ENCODE measurements at places on chromosomes 5 and 9.

DNA sequence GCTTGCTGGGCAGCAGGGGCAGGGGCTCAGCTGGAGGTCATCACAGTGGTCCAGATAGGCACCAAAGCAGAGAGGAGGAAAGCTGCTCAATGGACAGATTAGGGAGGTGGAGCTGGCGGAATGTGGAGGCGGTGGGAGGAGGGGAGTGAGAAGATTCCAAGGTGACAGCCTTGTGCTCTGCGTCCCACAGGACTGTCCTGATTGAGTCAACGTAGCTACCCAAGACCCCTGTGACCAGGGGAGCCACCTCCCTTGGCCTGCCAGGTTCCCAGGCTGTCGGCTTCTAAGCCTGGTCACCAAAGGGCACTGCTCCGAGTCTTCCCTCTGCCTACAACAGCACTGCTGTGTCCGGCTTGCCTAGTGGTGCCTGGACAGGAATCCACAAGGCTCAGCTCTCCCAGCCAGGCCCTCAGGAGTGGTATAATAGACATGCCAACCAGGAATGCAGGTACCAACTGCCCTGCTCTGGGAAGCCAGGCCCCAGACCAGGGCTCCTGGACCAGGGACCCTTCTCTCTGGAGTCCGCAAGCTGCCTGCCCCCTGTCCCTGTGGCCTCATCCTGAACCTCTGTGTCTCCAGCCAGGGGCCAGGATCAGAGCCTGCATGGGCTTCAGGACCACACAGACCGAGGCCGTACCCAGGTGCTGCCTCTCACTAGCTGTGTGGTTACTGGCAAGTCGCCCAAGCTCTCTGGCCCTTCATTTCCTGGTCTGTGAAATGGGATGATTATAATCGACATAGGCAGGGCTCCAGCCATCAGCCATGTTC lies 67.9 kb downstream of the STK10 start:
- no peak for DNase-seq

DNA sequence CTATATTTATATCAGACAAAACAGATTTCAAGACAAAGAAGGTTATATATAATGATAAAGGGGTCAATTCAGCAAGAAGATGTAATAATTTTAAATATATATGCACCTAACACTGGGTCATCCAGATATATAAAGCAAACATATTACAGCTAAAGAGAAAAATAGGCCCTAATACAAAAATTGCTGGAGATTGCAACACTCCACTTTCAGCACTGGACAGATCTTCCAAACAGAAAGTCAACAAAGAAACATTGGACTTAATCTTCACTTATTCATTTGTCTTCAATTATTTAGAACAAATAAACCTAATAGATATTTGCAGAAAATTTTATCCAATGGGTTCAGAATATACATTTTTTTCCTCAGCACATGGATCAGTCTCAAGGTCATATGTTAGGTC lies 45.8 kb downstream of the MEIKIN start:
- DNase-seq: no peak

DNA sequence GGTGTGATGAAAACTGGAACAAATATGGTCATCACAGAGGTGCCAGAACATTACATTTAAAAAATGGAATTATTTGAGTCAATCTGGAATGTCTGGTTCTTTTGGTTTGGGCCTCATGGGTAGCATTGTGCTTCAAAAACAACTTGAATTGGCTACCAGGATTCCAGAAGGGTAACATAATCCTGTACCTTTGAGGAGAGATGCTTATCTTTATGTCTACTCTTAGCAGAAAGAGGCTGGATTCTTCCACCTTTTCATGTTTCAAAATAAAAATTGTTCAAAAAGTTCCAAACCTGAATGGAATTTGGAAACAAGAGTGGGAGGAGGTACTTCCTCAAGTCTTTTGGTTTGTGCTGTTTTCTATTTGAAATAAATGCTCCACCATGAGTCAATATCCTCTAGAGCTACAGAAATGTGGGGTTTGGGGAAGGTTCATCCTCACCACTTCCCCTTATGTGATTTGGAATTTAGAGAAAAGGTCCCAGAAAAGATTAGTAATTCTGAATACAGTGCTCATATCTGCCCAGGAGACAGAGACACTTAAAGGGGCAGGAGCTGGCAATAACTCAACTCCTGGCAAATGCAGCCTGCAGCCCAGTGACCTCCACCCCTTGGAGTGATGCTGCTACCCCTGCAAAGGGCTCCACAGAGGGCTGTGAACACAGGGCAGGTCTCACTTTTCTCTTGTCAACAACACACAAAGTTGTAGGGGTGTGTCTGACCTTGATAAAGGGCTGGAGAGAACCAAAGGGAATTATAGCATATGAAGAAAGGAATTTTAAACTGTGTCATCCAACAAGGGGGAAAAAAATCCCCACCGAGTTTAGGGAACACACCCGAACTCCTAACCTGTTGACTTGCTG lies 272.8 kb downstream of the CWC27 start:
- no peak for DNase-seq

DNA sequence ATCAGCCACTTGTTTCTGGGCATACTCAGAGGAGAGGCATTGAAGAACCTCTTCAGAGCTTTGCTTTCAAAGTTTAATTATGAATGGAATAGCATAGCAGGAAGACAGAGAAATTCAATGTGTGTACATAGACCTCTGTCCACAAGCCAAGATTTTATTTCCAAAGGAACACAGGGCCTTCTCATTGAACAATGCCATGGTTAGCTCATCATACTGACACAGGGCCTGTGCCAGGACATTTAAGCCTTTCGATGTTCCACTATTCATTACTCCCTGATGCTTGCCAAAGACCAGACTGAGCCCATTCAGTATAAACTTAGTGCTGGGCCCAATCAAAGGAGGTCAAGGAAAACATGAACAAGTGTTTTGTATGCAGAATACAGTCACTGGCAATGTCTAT lies 280.8 kb downstream of the FBXL17 start:
- DNase-seq: no peak

DNA sequence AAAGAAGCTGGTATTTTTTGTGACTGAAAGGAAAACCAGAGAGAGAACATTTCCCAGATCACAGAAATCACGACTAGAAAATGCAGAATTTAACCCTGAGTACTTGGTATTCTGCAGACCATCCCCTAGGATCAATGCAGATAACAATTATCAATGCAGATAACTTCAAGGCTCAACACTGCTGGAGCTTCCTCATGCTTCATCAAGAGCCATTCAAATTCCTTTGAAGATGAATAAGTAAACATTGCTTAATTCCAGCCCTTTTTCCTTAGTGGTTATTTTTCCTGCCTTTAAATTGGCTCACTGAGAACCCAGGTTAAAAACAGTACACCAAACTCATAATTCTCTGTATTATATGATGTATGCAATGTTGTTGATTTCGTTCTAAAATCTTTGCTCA lies 370.1 kb upstream of the TLE4 start:
- DNase-seq: no peak

- no peak for DNase-seq
These were observed 89.7 kb downstream of the DAP start for GRCh38 chr5:10671041-10672008.

DNA sequence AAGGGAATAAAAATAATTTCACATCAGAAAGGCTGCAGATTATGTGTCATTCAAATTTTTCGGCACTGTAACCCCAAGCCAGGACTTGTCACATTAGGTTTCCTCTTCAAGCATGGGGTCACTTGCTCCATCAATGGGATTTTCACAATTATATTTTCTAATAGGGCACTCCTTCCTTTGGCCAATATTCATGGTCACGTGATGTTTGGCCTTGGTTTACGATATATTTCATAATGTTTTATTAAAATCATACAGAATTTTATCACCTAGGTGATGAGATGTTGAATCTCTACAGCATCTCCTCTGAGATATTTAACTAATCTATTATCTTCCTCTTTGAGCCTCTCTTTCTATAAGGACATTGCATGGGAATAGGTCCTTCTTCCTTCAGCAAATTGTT lies 523.5 kb upstream of the SEMA6A start:
- DNase-seq: no peak

- no peak for DNase-seq
These were observed 2.1 kb upstream of the SLC12A7 start for GRCh38 chr5:1113805-1114586.

GRCh38 chr5:150575745-150576448 lies 64.6 kb upstream of the SYNPO start:
- no peak for DNase-seq

DNA sequence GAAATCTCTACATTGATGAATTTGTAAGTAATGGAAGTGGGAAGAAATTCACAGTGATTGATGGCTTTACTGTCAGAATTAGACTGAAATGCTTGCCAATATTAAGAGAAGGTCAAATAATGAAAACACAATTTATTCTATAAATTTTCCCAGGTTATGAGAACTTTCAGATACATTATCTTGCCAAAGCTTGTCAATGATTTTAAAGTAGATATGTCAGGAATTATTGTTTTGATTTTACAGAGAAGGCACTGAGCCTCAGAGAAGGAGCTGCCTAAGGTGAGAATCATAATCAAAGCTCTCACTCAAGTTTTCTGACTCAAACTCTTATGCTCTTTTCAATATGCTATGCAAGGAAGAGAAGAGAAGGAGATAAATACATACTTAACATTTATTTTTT lies 564.0 kb upstream of the RGMB start:
- DNase-seq: no peak

DNA sequence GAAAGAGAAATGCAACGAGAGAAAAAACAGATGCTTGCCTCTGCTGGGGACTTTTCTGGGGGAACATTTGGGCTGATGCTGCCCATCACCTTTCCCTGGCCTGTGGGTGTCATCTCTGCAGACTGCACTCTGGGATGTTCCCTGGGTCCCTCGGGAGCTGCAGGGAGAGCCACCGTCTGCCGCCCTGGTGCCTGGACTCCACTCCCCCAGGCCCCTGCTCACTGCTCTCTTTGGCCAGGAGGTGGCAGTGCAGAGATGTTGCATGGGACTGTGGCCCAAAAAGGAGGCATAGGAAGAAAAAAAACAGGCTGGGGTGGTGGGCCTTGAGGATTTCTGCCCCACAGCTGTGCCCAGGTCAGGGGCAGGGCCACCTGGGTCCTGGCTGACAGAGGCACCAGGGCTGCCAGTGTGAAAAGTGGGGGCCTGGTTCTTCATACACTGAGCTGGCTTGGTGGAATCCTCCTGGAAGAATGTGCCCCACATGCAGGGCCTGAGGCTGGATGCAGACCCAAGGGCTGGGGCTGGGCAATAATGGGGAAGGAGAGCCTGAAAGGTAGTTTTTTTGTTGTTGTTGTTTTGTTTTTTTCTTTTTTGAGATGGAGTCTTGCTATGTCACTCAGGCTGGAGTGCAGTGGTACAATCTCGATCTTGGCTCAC lies 353.6 kb downstream of the SLIT3 start:
- no peak for DNase-seq

DNA sequence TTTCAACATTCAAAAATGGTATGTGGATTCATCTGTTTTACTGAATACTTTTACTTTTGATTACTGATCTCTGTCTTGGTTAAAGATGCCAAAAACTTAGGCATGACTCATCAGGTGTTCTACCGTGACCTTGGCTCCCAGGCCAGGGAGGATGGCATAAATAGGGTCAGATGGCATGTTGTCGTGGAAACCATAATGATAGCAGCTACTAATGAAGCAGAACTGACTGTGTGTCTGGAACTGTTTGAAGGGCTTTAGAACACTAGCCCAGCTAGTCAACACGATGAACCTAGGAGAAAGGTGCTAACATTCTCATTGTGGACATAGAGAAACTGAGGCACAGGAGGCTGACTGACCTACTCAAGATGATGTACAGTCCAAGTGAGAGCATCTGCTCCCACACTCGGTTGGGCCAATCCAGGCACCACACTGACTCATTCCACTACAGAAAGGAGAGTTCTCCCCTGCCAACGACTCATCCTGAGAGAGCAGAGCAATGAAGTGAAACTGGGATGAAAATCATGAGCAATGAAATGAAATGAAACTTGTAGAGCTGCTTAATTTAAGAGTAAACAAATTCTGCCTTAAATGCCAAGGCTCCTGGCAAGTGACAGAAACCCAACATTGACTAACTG lies 116.0 kb downstream of the TENT4A start:
- DNase-seq: no peak

DNA sequence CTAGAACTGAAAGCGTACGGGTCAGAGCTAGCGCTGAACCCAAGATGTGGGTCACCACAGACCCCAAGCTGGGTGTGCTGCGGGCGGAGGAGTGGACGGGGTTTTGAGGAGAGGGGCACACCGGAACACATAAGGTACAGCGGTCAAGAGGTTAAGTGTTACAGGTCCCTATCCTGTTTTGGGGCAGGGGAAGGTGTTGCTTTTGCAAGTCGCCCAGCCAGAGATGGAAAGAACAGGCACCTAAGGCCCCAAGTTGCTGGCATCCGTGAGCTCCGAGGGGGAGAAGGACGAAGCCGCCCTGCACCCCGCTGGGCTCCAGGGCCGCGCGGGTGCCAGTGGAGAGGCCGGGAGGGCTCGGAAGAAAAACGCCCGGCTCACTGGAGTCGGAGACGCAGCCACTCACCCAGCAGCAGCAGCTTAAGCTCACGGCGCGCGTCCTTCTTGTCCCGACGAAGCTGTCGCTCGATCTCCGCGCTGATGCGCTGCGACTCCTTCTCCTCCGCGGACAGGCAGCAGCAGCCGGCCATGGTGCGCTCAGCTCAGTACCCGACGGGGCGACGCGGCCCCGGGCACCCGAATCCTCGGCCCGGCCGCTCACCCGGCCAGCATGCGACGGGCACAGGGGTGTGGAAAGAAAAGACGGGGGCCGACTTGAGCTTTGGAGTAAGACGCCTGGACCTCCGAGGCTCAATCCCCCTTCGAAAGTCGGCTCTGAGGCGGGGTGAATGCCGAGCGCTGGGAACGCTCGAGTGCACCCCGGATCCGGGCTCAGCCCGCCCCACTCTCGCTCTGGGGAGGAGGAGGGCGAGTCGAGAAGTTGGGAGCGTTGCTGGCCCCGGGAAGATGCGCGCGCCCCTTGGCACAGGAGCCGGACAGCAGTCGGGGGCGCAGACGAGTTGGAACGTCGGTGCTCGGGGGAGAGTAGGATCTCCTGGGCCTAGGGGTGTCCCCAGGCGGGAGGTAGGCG lies 572 bp downstream of the GNA14 start:
- DNase-seq: no peak

DNA sequence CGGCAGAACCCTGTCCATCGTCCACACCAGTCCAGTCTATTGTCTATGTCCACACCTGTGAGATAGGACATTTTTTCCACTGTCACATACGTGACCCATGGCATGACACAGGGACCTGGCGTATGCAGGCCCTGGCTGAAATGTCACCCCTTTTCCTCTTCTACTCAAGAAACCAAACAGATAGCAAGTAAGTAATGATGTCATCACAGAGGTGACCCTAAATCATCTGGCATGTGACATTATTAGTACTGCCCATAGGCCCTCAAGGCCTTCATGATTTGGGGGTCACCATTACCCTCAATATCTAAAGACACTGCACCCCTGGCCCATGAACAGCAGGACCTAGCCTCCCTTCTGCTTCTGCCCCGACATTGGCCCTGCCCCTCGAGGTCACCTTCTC lies 88.3 kb downstream of the LHX2 start:
- no peak for DNase-seq

GRCh38 chr5:77200663-77201062 lies 9.8 kb upstream of the PDE8B start:
- no peak for DNase-seq

DNA sequence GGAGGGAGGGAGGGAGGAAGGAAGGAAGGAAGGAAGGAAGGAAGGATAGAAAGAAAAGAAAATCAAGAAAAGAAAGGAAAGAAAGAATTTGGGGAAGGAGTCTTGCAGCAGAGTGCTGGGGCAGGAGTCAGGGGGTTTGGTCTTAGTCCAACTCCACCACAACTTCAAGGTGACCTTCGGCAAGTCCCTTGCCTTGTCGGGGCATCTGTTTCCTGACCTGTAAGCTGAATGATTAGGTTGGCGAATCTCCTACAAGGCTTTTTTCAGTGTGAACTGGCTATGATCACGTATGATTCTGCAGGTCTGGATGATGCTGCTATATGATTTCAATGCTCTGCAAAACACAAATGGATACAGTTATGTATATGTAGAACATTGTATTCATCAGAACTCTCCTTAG lies 20.1 kb downstream of the SMIM23 start:
- no peak for DNase-seq

All from AG09309 (cell line).